ENCODE measurements at places on chromosomes 1 and 21.

GRCh38 chr1:168513656-168514404 lies 30.0 kb downstream of the XCL2 start:
- DNase-seq = no peak

DNA sequence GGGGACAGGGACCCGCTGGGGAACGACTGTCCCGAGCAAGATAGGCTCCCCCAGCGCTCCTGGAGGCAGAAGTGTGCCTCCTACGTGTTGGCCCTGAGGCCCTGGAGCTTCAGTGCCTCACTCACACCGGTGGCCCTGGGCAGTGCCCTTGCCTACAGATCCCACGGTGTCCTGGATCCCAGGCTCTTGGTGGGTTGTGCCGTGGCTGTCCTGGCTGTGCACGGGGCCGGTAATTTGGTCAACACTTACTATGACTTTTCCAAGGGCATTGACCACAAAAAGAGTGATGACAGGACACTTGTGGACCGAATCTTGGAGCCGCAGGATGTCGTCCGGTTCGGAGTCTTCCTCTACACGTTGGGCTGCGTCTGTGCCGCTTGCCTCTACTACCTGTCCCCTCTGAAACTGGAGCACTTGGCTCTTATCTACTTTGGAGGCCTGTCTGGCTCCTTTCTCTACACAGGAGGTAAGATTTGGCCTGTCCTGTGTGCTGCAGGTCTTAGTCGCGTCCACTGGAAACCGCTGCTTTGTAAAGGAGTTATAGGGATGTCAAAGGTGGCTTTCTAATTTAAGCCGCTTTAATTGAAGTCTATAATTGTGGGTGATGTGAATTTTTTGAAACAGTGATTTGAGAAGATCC lies 717 bp downstream of the UBIAD1 start:
- DNase-seq = peak; percentile 69

GRCh38 chr21:43959231-43960116 lies 52.6 kb upstream of the TRAPPC10 start:
- peak; percentile 14 for DNase-seq

DNA sequence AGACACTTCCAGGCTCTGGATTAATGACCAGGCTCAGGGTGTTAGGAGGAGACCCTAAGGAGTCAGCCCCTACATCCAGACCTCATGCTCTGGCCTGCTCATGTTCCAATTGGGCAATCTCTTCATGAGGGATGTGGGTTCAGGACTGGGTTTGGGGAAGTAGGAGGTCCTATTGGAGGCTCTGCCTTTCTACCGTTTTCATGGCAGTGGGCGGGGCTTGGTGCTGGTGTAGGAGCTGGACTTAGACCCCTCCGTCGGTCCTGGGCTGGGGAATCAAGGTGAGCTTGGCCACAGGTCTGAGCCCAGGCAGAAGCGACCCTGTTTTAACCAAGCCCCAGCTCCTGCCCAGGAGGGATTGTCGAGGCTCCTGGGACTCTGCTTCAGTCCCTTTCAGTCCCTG lies 123.4 kb downstream of the PRDM16 start:
- DNase-seq = no peak

- DNase-seq = no peak
These were observed 11.2 kb downstream of the KIAA1614 start for GRCh38 chr1:180923887-180924286.

DNA sequence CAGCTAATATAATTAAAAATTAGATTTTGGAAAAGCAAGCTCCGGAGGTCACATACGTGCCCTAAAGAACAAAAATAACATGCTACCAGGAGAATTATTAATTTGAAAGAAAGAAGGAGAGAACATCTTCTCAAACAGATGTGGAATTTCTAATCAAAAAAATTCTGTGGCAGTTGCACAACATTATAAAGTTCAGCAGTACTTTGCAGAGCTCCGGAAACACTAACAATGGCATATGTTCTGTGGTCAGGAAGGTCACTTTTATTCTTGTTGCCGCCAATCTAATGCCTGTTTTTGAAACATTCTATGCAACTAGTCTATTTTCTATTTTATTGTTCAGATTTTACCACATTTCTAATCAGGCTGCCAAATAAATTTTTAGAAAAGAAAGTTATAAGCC lies 186.8 kb downstream of the SMYD3 start:
- DNase-seq = no peak

DNA sequence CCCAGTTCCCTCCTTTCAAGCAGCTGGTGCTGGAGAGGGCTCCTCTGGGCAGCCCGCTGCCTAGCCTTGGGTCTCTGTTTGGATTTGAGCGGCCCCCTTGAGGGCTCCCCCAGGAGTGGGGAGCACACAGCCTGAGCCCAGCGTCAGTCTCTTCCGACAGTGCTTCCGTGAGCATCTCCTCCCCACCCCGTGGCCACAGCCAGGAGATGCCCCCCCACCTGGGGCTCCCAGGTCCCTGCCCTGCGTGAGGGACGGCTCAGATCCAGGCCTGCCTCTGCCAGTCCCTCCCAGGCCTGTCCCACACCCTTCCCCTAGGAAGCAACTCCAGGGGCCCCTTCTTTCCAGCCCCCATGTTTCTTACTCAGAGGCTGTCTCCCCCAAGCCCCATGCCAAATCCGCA lies 3.5 kb downstream of the SAMD11 start:
- no peak for DNase-seq

- no peak for DNase-seq
These were observed 10.8 kb downstream of the AGT start for GRCh38 chr1:230702934-230703678.

DNA sequence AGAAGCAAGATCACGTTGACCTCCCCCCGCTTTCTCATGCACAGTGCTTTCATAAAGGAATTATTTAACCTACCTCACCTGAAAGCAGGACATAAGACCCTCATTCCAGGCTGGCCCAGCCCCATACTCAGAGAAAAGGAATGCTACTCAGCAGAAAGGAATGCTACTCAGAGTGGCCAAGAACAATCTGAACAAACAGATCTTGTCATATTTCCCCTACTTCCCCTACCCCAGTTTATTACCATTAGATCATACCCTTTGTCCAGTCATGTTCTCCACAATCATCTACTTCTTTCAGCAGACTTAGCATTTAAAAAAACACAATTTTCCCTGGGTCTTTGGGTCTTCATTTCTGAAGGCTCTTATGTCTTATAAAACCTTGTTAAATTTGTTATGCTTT lies 89.8 kb downstream of the SLC16A1 start:
- DNase-seq = no peak

DNA sequence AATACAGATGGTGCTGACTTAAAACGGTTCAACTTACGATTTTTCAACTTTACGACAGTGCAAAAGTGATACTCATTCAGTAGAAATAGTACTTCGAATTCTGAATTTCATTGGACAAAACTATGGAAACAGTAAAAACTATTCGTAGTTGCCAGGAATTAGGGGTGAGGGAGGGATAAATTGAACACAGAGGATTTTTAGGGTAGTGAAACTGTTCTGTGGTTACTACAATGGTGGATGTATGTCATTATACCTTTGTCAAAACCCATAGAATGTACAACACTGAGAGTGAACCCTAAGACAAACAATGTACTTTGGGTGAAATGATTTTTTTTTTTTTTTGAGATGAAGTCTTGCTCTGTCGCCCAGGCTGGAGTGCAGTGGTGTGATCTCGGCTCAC lies 7.5 kb downstream of the DDR2 start:
- DNase-seq = no peak

GRCh38 chr1:101276818-101277217 lies 40.0 kb downstream of the S1PR1 start:
- no peak for DNase-seq

GRCh38 chr21:27298465-27298864 lies 331.6 kb upstream of the ADAMTS5 start:
- no peak for DNase-seq

GRCh38 chr1:111747282-111747734 lies 8.1 kb upstream of the INKA2 start:
- peak; percentile 73 for DNase-seq

DNA sequence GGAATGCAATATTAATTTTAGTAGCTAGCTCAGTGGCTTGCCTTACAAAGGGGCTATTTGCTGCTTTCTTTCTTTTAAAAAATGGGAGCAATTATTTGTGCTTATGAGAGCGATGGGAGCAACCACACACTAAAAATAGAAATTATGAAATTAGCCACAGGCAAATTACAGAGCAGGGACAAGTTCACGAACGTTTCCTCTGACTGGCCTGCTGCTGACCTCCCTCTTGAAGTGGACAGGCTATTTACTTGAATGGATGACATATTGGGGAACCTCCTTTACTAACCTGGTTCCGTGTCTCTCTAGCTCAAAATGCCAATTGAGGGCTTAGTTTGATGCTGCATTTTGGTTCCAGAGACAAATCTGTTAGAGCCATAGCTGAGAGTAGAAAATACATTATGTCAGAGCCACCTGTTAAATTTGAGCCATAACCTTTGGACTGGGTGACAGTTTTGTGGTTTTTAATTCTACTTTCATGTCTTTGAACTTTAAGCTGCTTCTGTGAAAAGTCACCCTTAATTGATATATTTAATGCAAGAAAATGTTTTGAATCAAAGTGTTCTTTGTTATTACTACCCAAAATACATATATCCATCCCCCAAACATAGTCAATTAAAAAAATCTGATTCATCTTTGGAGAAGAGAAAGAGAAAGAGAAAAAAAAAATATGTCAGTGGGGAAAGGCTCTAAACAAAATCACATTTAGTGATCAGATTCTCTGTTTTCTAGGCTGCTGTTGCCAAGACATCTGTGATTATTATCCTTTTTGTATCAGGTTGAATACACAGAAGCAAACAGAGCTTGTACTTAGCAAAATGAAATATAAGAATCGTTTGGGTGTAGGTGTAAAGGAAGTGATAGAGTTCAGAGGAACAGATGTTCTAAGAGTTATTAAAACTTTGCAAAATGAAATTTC lies 351.9 kb downstream of the ADGRL2 start:
- DNase-seq = no peak

DNA sequence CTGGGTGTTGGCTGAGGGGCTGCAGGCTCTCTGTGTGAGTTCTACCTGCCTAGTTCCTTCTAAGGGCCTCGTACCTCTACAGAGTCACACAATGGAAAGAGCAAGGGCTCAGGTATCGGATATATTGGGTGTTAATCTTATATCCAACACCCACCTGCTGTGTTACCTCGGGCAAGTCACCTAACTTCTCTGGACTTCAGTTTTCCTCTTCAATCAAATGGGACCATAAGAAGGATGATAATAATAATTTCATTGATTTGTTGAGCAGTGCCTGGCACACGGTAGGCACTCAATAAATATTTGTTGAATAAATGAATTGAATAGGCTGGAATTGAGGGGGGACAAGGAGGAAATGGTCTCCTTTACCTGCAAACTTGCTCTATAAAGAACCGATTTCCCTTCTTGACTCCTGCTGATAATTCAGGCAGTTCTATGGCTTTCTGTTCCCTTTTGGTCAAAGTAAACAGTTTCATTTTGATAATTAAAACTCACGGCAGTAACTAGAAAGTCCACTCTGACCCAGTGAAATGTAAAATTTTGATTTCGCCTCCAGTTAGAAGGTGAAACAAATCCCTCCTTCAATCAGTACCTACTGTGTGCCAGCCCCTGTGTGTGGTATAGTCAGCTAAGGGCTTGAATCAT lies 16.5 kb upstream of the MAN1C1 start:
- no peak for DNase-seq

DNA sequence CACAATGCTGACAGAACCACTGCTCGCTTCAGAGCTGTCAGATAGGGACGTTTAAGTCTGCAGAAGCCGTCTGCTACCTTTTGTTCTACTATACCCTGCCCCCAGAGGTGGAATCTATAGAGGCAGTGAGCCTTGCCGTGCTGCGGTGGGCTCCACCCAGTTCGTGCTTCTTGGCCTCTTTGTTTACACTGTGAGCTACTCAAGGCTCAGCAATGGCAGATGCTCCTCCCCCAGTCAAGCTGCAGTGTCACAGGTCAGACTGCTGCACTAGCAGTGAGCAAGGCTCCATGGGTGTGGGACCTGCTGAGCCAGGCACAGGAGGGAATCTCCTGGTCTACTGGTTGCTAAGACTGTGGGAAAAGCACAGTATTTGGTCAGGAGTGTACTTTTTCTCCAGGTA lies 47.1 kb downstream of the LEPR start:
- DNase-seq = peak; percentile 21

GRCh38 chr1:61978796-61979195 lies 215.9 kb upstream of the L1TD1 start:
- no peak for DNase-seq

GRCh38 chr1:64041371-64042131 lies 161.9 kb upstream of the UBE2U start:
- DNase-seq = no peak

DNA sequence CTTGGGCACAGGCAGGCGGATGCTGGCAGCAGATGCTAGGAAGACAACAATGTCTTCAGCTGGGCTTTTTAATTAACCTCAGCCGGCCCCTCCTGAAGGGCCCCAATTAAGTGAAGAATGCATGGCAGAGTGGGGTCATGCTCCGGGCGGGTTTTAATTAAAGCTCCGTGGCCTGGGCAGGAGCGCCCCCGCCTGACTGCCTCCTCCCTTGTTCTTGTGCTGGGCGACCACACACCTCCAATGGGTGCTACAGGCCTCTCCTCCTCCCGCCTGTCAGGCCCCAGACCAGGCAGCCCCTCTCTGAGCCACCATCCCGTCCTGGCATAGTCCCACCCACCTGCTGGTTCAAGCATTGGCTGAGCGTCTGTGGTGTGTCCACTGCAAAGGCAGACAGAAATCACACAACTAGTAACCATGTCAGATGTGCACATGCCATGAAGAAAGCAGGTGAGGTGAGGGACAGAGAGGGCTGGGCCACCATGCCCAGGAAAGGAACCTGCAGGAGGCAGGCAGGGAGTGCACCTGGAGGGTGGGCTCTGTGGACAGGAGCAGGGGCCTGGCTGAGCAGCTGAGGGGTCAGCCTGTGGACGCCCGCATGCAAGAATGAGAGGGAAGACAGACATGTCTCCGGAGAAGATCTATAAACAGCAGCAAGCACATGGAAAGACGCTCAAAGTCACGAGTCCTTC lies 8.5 kb upstream of the ARF1 start:
- no peak for DNase-seq

GRCh38 chr1:67646145-67647035 lies 38.6 kb upstream of the GADD45A start:
- peak; percentile 17 for DNase-seq

DNA sequence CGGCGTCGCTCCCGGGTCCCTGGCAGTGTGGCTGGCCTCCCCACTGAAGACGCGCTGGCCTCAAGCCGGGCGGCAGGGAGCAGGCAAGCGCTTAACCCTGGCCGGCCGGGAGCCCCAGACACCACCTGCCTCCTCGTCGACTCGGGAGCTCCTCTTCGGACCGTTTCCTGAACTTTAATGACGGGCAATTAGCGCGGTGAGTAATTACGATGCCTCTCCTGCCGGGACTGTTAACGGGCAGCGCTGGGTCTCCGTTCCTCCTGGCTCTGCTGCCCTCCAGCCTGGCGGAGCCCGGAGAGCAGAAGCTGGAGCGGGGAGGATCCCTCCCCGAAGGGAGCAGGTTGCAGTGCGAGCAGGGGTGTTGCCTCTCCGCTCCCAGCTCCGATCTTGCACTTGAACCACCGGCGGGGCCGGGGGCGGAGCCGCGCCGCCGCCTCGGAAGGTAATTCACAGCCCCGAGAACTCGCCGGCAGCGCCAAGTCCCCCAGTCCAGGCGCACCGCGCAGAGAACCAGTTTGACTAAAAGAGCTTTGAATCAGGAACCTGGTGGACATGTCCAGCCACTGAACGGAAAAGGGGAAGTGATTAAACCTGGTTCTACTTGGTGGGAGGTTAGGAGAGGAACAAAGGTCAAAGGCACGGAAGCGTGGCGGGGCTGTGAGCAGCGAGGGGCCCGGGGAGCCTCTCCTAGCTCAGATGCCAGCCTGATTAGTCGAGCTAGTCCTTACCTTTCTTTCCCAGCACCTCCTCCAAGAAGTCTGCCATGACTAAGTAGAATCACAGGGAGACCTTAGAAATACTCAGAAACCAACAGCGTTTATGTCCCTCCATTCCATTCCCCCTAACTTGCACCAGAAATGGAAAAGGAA lies 18.3 kb upstream of the PLEKHA6 start:
- peak; percentile 46 for DNase-seq

Measured in SHP77 (cell line).